T-helper 17 cell (primary cell): ENCODE measurements at places on chromosomes 1 and 21. TPM values are rescaled to one million over a fixed set of nuclear protein-coding genes. Genes with fewer than 3 reads are reported as not detected.

The GNAT2 gene
- not detected for total RNA-seq

The KRTAP10-10 gene
- total RNA-seq = not detected

The GPR153 gene
- 0.37 TPM for total RNA-seq

The GPR61 gene
- total RNA-seq = 0.65 TPM

The GBP7 gene
- not detected for total RNA-seq

DNA sequence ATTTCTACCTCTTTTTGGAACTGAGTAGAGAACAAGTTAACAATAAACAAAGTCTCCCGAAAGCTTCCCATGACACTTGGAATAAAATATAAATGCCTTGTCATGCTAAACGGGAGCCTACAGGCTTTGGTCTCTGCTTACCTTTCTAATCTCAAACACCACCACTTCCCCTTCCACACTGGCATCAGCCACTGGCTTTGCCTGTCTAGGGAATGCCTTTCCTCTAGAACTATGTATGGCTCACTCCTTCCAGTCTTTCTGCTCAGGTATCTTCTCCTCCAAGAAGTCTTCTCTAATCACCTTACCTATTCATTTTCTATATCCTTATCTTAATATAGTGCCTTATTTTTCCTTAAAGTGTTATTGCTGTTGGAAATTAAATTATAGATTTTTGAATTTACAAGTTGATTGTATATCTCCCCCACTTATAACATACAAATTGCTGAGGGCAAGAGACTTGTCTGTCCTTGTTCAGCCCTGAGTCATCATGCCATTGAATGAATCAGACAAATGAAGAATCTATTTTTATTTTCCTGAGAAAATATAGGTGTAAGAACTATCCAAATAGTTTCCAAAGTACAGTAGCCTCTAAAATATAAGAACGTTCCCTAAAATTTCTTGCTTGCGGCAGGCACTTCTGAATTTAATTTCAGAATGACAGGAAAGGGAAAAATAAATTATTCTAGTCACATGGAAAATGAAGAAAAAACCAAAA, 119.2 kb downstream of the TM2D1 start:
- peaks cover 21% of the 10 kb centered on the region for H3K27me3 ChIP-seq
- no peak overlapping the region for H3K27ac ChIP-seq
- no peaks in the 10 kb centered on the region for H3K36me3 ChIP-seq
- no peak overlapping the region for H3K4me3 ChIP-seq
- no peaks in the 10 kb centered on the region for H3K4me1 ChIP-seq

DNA sequence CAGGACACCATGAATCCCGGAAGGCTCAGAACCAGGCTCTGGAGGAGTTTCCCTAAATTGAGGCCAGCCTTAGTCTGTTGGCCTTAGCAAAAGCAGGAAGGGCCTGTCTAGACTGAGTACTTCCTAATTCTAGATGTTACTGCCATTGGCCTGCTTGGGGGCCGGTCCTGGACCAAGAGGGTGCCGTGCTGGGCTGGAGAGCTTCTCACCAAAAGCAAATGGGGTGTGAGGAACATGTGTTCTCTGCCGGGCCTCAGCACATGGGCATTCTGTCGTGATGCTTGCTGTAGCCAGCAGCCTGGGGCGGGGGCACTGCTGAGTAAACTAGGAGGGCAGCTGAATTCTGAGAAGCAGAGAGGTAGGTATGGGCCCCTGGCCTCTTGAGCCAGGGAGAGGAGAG, 35.7 kb upstream of the MAN1C1 start:
- no peak overlapping the region for H3K27ac ChIP-seq
- peaks cover 2% of the 10 kb centered on the region for H3K36me3 ChIP-seq
- no peak overlapping the region for H3K4me3 ChIP-seq
- H3K4me1 ChIP-seq = peaks cover 15% of the 10 kb centered on the region
- no peaks in the 10 kb centered on the region for H3K27me3 ChIP-seq

- H3K36me3 ChIP-seq = peaks cover 3% of the 10 kb centered on the region
- no peak overlapping the region for H3K4me3 ChIP-seq
- H3K27me3 ChIP-seq = no peaks in the 10 kb centered on the region
Measured at GRCh38 chr1:108000620-108001111, 35.7 kb upstream of the VAV3 start.

GRCh38 chr1:79302380-79302930, 295.9 kb upstream of the ADGRL4 start:
- H3K36me3 ChIP-seq = no peaks in the 10 kb centered on the region
- H3K27me3 ChIP-seq = no peaks in the 10 kb centered on the region
- no peak overlapping the region for H3K4me3 ChIP-seq
- H3K27ac ChIP-seq = no peak overlapping the region
- H3K4me1 ChIP-seq = no peaks in the 10 kb centered on the region
- DNase-seq = no peak

GRCh38 chr1:29786791-29787732, 550.7 kb downstream of the PTPRU start:
- no peak for DNase-seq
- no peak overlapping the region for H3K27ac ChIP-seq
- peaks cover 2% of the 10 kb centered on the region for H3K4me1 ChIP-seq
- H3K4me3 ChIP-seq = no peak overlapping the region

DNA sequence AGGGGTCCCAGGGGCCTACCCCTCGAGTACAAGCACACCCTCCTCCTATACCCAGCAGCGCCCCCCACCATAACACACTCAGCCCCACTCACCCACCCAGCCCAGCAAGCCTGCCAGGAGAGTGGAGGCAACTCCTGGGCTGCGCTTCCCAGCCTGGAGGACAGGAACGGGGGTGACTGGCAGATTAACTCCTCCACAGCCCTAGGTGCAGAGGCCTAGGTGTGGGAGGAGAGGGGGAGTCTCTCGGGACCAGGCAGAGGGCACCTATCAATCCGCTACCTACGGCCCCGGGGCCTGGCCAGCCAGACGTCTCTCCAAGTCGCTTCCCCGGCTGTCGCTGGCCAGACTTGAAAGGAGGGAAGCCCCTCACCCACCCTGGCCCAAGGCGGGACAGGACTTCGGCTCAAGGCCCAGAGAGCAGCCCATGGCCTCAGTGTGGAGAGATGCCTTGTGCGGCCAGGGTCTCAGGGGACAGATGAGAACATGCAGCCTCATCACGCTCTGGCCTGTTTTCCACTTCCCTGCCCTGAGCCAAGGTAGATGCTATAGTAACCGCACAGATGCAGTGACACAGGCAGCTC, 24.9 kb downstream of the MATN1 start:
- peaks cover 15% of the 10 kb centered on the region for H3K27me3 ChIP-seq
- H3K4me3 ChIP-seq = no peak overlapping the region
- H3K27ac ChIP-seq = no peak overlapping the region
- no peaks in the 10 kb centered on the region for H3K36me3 ChIP-seq

- H3K27ac ChIP-seq = no peak overlapping the region
- H3K4me1 ChIP-seq = peaks cover 7% of the 10 kb centered on the region
- H3K36me3 ChIP-seq = peaks cover 7% of the 10 kb centered on the region
- H3K4me3 ChIP-seq = no peak overlapping the region
- H3K27me3 ChIP-seq = no peaks in the 10 kb centered on the region
Measured at GRCh38 chr1:94988356-94988755, 61.4 kb upstream of the CNN3 start.

DNA sequence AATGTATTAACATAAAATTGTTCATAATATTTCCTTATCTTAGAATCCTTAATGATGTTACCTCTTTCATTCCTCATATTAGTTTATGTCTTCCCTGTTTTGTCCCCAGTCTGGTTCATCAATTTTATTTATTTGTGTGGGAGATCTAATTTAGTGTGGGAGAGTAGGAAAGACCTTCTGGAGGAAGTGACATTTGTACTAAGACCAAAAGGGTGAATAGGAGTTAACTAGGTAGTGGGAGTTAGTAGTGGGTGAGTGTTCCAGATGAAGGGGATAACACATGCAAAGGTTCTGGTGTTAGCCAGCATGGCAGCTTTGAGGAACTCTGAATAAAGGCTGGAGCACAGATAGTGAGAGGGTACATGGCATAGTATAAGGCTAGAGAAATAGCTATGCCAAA, 21.4 kb downstream of the RASAL2 start:
- no peaks in the 10 kb centered on the region for H3K27me3 ChIP-seq
- no peak overlapping the region for H3K4me3 ChIP-seq
- no peak overlapping the region for H3K27ac ChIP-seq
- H3K4me1 ChIP-seq = no peaks in the 10 kb centered on the region
- no peaks in the 10 kb centered on the region for H3K36me3 ChIP-seq
- no peak for DNase-seq

DNA sequence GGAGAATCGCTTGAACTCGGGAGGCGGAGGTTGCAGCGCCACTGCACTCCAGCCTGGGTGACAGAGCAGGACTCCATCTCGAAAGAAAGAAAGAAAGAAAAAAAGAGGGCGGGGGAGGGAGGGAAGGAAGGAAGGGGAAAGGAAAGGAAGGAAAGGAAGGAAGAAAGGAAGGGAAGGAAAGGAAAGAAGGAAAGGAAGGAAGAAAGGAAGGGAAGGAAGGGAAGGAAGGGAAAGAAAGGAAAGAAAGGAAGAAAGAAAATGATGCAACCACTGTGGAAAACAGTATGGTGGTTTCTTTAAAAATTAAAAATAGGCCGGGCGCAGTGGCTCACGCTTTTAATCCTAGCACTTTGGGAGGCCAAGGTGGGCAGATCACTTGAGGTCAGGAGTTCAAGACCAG, 15.2 kb upstream of the RCAN3 start:
- H3K36me3 ChIP-seq = peaks cover 3% of the 10 kb centered on the region
- no peak overlapping the region for H3K4me3 ChIP-seq
- H3K4me1 ChIP-seq = peaks cover 42% of the 10 kb centered on the region
- no peak for DNase-seq

GRCh38 chr21:17393413-17393812, 119.4 kb upstream of the CXADR start:
- no peak for DNase-seq
- no peaks in the 10 kb centered on the region for H3K4me1 ChIP-seq
- H3K27me3 ChIP-seq = peaks cover 6% of the 10 kb centered on the region
- no peak overlapping the region for H3K4me3 ChIP-seq
